Activated T-cell treated with anti-CD3 and anti-CD28 coated beads for 48 hours (primary cell): ENCODE measurements at places on chromosomes 5 and 9.

- no peak for DNase-seq
These were observed 114.8 kb downstream of the RGS3 start for GRCh38 chr9:113578279-113578865.

GRCh38 chr5:34609951-34610441 lies 46.1 kb upstream of the RAI14 start:
- DNase-seq = no peak

- no peak for DNase-seq
These were observed 44.7 kb downstream of the GAS1 start for GRCh38 chr9:86902586-86902985.

- no peak for DNase-seq
These were observed 116.0 kb downstream of the MACIR start for GRCh38 chr5:103374473-103374963.

DNA sequence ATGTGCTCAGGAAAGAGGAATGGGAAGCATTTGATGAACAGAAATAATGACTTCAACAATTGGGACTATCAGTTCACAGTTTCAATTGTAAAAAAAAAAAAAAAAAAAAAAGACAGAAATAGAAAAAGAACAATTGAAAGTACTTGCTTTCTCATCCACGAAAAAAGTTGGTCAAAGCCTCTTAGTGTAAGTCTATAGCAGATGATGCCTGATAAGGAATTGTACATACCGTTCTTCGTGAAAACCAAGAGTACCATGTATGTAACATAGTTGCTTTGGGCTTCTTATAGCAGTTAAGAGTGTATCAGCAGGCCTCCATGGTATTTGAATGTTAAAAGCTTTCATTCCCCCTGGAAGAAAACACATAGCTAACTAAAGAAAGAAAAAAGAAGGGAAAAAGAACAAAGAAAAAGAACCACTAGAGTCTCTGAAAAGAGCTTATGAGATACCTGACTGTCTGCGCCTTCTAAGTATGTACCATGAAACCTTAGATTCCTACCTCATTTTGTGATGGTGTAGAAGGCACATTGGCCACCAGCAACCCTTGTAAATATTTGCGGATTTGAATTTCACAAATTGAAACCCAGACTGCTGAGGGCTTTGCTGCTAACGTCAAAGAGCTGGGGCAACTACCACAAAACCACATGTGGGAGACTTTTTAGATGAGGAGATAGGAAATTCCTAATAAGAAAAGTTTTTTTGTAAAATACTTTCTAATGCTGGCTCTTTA lies 75.2 kb downstream of the TMC1 start:
- DNase-seq = no peak
